ENCODE measurements at places on chromosomes 11 and 22.
A peak's percentile ranks its signal among the peaks of the same experiment; 100 is the strongest.

- no peak for DNase-seq
Measured at GRCh38 chr11:99632969-99633368, 612.2 kb downstream of the CNTN5 start.

GRCh38 chr11:115284773-115285172, 219.4 kb downstream of the CADM1 start:
- DNase-seq, result no peak

GRCh38 chr11:58688789-58689503, 42.8 kb downstream of the GLYAT start:
- no peak for DNase-seq

DNA sequence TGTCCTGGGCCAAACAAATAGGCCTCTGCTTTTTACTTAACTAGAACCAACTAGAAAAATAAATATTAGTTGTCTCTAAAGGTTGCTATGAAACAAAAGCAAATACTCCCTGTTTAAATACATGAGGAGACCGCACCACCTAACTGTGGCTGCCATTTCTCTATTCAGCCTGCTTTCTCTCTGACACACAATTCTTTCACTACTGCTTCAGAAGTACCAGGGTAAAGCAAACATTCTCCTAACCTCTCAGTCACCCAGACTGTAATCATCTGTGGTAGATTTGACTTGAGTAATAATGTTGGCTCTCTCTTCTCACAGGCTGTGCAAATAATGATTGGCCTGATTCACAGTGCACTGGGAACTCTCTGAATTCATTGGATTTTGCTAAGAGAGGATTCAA, 41.0 kb upstream of the MS4A8 start:
- DNase-seq, result no peak

GRCh38 chr22:23183061-23183698, 2.9 kb downstream of the BCR start:
- DNase-seq, result peak; percentile 77

- no peak for DNase-seq
Measured at GRCh38 chr11:66124564-66124963, 54.5 kb downstream of the PACS1 start.

DNA sequence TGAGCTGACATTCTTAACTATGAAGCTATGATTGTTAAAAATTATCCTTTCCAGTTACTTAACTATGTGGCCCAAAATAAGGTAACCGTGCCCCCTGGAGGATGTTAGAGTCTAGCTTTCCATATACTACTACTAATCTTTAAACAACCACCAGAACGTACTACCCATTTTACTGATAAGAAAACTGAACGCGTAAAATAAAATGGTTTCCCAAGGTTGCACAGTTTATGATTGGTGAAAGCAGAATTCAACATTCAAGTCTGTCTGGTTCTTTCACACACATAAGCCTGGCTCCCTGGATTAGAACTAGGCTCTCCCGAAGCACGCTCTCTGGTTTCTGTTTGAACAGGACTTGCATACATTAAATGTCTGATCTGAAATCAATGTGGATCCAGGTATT, 437.8 kb upstream of the CCDC90B start:
- DNase-seq, result peak; percentile 55

DNA sequence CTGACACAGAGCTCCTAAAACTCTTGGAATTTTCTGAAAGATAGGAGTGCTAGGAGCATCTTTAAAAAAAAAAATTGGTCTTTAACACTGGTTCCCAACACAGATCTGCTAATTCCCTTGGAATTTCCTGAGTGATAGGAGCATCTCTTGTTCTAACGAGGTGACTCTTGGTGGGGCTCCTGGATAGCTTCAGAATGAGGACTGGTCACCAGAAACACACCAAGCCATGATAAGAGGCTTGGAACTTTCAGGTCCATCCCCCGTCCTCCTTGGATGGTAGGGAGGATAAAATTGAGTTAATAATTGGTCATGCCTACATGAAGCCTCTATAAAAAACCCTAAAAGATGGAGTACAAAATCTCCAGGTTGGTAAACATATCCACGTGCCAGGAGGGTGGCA, 64.5 kb upstream of the LDLRAD3 start:
- no peak for DNase-seq

Data from NCI-H524 (cell line).